ENCODE measurements at places on chromosomes 4 and X.

DNA sequence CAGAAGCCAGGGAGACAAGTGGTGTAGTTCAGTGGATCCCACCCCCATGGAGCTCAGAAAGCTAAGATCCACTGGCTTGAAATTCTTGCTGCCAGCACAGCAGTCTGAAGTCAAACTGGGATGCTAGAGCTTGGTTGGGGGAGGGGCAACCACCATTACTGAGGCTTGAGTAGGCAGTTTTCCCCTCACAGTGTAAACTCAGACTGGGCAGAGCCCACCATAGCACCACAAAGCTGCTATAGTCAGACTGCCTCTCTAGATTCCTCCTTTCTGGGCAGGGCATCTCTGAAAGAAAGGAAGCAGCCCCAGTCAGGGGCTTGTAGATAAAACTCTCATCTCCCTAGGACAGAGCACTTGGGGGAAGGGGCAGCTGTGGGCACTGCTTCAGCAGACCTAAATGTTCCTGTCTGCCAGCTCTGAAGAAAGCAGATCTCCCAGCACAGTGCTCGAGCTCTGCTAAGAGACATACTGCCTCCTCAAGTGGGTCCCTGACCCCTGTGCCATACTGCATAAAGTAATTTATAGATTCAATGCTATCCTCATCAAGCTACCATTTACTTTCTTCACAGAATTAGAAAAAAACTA, 163.2 kb downstream of the HHIP start:
- H3K4me3 ChIP-seq = no peak overlapping the region
- no peak for DNase-seq
- H3K36me3 ChIP-seq = no peaks in the 10 kb centered on the region
- H3K27me3 ChIP-seq = no peaks in the 10 kb centered on the region

DNA sequence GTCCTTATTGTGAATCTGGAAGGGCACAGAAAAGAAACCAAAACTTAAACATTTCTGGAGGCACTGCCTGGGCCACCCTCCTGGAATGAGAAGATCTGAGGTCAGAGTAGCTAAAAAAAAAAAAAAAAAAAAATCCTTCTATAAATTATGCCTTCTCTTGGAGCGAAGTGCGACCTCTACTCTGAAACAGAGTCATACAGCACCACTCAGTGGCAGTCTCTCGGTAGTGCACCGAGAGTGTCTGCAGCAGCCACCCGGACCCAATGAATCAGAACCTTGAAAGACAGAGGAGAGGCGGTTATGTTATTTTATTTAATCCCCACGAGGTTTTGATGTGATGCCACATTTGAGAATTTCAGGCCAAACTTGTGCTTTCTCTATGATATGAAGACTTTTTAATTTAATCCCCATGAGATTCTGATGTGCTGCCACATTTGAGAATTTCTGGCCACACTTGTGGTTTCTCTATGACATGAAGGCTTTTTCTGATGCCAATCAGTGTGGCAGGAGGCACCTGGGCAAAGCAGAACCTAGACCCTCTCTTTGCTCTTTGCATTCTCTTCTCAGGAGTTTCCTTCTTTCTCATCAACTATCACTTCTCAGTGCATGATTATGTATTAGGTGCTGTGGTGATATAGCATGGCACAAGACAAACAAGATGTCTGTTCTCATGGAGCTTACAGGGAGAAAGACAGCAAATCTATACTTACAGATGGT, 5.6 kb upstream of the CT47C1 start:
- no peak overlapping the region for H3K27ac ChIP-seq
- DNase-seq = peak; percentile 17
- H3K27me3 ChIP-seq = no peaks in the 10 kb centered on the region

GRCh38 chrX:33175201-33175600, 36.1 kb downstream of the DMD start:
- no peak overlapping the region for H3K4me3 ChIP-seq
- no peak for DNase-seq
- H3K36me3 ChIP-seq = no peaks in the 10 kb centered on the region

DNA sequence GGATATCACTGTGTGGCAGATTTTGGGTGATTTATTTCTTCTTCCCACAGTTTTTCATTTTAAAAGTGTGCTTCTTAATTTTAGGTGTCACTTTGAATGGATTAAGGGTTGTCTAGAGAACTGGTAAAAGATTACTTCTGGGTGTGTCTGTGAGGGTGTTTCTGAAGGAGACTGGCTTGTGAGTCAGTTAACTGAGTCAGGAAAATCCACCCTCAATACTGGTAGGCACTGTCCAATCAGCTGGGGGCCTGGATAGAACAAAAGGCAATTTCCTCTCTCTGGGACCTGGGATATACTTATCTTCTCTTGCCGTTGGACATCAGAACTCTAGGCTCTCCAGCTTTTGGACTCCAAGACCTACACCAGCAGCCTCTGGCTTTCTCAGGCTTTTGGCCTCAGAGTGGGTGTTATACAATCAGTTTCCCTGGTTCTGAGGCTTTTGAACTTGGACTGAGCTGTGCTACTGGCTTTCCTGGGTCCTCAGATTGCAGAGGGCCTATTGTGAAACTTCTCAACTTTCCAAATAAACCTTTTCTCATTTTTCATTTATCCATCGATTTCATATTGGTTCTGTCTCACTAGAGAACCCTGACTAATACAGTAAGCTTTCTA, 413.1 kb downstream of the GBA3 start:
- H3K27me3 ChIP-seq = no peaks in the 10 kb centered on the region
- H3K4me3 ChIP-seq = no peak overlapping the region
- H3K4me1 ChIP-seq = no peaks in the 10 kb centered on the region

DNA sequence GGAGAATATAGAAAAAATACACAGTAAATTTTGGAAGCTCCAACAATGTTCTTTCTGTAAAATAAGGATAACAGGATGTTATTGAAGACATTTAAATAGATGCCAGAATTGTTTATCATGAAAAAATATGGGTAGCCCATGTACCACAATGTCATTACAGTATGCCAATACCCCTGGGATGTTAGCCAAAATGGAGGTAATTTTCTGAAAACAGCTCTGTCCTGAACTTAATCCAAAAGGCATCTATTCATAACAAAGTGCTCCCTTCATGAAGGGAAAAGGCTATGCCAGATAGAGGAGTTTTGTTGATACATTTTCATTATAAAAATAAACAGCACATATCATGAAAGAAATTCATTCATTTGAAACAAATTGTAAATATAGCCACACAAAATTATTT, 1902.6 kb upstream of the AGA start:
- H3K4me1 ChIP-seq = no peaks in the 10 kb centered on the region
- H3K27me3 ChIP-seq = no peaks in the 10 kb centered on the region
- no peak overlapping the region for H3K4me3 ChIP-seq
- no peak for DNase-seq

DNA sequence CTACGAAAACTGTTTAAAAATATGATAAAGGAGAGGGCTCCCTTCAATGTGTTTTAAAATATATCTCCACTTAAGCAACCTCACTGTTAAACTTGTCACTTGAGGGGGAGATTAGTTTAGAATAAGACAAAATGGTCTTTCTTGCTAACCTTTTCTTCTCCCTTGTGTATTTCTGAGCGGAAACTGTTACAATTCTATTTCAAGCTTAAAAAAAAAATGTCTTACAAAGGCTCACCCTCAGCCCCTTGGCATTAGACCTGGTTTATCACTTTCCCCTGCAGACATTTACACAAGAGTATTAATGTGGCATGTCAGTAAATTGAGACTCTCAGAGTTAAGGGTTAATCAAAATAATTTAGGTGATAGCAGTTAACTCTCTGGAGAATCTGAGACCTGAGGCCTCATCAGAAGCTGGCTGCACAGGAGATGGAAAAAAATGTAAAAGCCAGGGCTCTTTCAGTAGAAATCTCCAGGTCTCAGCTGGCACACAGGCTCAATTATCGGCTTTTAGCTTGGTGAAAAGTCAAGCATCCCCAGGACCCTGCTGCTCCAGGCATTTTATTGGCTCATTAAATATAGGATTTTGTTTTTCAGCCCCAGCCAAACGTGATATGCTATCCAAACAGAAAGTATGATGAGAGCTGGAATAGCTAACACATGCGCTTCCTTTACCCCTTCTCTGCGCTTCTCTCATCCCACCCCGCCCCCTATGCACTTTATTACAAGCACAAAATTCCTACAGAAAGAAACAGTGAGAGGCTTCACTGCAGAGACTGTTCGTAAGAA, 130.5 kb downstream of the PPA2 start:
- H3K27me3 ChIP-seq = no peaks in the 10 kb centered on the region
- peaks cover 4% of the 10 kb centered on the region for H3K4me1 ChIP-seq
- no peak overlapping the region for H3K27ac ChIP-seq
- H3K36me3 ChIP-seq = no peaks in the 10 kb centered on the region

- DNase-seq = no peak
- H3K27ac ChIP-seq = no peak overlapping the region
- H3K4me1 ChIP-seq = peaks cover 9% of the 10 kb centered on the region
These were observed 243.6 kb upstream of the DKK2 start for GRCh38 chr4:107279733-107280132.

DNA sequence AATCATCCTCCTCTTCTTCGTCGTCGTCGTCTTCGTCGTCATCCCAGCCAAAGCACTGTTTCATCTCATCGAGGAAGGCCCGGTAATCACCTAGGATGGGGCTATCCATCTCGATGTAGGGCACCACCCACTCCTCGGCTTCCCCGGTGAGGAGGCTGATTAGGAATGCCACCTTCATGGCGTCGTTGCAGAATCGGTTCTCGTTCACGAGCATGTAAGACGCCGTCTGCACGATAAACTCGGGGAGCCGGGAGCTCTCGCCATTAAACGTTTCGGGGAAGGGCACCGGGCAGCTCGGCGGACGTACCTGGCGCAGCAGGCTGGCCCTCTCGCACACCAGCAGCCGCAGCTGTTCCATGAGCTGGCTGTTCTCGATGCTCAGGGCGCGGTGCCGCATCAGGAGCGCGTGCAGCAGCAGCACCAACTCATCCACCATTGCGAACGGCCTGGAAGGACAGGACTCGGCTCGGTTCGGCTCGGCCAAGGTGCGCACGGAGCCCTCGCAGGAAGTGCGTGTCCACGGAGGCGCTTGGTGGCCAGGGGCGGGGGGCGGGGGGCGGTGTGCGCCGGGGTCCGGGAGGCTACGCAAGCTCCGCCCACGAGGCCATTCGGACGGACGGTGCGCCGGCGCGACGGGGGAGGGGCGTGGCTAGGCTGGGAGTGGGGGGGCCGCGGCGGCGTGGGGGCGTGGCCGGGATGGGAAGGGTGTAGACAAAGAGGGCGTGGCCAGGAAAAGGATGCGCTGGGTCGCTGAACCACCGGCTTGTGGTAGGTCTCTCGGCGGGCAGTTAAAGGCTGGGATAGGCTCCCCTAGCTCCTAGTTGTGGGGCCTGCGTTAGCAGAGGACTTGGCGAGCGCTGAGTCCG, at the start of gene LDOC1:
TSS of gene LDOC1 (minus strand) at position 544 of the 866 bp plus-strand sequence. CDS start at position 436, 108 bp downstream.
- peak; percentile 79 for DNase-seq
- H3K36me3 ChIP-seq = no peaks in the 10 kb centered on the region
- no peak within 1 kb of the TSS for H3K27ac ChIP-seq
- no peaks in the 10 kb centered on the region for H3K27me3 ChIP-seq
- H3K4me3 ChIP-seq = peak within 1 kb of the TSS; percentile 65
- H3K4me1 ChIP-seq = no peaks in the 10 kb centered on the region

GRCh38 chrX:154010330-154011087, 9.2 kb downstream of the IRAK1 start:
- no peak overlapping the region for H3K4me3 ChIP-seq
- DNase-seq = no peak
- H3K27me3 ChIP-seq = no peaks in the 10 kb centered on the region
- H3K4me1 ChIP-seq = no peaks in the 10 kb centered on the region
- H3K36me3 ChIP-seq = peaks cover 32% of the 10 kb centered on the region

DNA sequence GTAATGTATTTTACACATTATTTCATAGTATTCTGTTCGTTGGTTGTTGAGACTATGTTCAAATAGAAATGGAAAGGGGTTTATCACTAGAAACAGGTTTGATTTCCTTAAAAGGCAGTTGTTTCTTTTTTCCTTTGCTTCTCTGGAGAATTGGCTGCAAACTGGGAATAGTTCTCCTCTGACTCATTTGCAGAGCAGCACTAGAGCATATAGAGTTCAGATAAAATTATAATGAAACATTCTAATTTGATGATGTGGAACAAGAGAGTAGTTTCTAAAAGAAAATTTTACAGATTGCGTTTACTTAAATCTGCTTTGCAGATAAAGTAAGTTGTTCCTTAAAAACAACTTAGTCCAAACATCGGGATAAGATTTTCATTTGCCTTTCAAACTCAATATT, 29.7 kb downstream of the SYNPO2 start:
- H3K27me3 ChIP-seq = no peaks in the 10 kb centered on the region
- no peak for DNase-seq
- no peaks in the 10 kb centered on the region for H3K36me3 ChIP-seq
- H3K27ac ChIP-seq = no peak overlapping the region

DNA sequence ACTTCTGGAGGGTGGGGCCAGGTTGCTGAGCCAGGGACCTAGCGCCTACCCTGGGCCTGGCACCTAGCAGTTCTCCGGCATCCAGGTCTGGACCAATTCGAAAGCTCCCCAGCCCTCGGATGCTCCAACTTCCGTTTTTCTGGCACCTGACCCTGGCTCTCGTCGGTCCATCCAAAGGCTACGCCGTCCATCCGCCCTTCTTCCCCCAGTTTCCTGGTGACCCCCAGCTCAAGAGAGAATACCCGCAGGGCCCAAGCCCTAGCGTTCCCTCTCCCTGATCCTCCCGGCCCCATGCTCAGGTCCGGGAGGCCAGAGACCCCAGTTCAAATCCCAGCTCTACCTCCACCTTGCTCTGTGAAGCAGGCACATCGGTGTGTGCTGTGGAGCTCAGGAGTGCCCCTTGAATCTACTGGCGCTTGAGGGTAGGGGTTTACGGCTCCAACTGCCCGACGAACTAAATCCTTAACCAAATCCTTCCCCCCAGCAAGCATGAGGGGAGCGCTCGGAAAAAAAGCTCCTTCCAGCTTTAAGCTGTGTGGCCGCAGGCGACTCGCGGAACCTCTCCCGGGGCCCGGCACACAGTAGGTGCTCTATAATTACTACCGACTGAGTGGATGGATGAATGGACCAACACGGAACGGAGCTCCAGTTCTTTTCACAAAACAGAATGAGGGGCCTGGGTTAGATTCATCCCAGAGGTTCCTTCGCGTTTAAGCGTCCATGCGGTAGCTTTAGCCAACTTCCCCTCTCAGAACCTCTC, 1.1 kb downstream of the CRMP1 start:
- H3K4me1 ChIP-seq = peaks cover 21% of the 10 kb centered on the region
- DNase-seq = no peak
- H3K27me3 ChIP-seq = peaks cover 58% of the 10 kb centered on the region
- no peak overlapping the region for H3K27ac ChIP-seq

DNA sequence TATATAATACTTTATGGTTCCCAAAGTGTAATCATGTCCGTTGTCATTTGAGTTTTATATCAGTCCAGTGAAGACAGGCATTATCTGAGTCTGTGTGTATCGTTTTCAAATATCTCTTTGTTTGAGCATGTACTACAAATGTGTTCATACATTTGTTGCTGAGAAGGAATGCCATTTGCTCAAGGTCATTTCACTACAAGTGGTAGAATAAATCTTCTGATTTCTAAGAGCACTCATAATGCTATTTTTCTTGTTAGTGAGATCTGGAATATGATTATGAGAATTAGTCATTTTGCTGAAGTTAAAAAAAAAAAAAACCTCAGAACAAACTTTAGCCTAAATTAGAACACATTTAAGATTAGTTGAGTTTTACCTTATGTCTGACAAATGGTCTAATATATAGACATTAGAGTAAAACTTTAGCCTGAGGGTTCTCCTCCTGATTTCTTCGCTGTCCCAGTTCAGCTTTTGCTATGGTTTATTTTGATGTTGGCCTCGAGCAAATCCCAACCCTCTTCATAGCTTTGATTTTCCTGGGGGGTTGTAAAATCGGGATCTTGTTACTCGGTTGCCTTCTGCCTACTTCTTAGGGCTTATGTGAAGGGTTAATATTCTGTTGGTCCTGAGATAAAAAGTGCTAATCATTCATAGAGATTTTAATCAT, 87.1 kb downstream of the TMEM131L start:
- H3K27me3 ChIP-seq = no peaks in the 10 kb centered on the region
- DNase-seq = no peak
- no peaks in the 10 kb centered on the region for H3K4me1 ChIP-seq
- no peak overlapping the region for H3K27ac ChIP-seq
- H3K36me3 ChIP-seq = peaks cover 29% of the 10 kb centered on the region
